Naive thymus-derived CD4-positive, alpha-beta T cell (primary cell): ENCODE measurements at places on chromosomes 7 and 10. TPM values are rescaled to one million over a fixed set of nuclear protein-coding genes. Genes with fewer than 3 reads are reported as not detected.
A peak's percentile ranks its signal among the peaks of the same experiment; 100 is the strongest.

DNA sequence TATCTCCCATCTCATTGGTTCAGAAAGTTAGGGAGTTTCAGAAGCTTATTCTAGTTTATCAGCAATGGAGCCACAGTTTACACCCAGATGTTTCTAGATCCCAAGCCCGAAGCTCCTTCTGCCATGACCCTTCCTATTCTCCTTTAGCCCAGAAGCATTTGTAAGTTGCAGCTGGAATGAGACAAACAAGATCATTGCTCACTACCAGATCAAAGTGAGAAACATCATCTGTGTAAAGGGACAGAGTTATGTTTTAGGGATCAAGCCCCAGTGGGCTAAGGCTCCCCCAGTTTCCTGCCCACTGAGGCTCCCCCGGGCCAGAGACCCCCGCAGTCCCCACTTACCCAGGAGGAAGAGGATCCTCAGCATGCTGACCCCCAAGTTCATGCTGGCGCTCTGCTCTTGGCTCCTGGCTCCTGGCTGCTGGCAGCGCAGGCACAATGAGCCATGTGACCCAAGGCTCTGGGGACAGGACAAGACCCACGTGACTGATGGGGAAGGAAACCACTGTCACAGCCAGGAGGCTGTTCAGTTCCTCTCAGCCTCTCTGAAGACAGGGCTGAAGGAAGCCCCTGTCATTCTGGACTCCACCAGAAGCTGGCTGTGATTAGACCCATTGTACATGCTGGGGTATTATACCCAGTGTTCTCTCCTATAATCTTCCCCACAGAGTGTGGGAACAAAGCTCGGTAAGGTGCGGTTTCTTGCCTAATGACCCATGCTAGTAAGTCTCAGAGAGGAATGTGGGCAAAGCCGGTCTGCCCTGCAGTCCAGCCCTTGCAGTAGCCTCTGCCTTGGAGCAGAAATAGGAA is at the start of gene TMEM273:
TSS of gene TMEM273 (minus strand) at position 442 of the 812 bp plus-strand sequence. CDS start at position 387, 55 bp downstream.
- DNase-seq, result no peak

The TEX47 gene
- total RNA-seq, result not detected

DNA sequence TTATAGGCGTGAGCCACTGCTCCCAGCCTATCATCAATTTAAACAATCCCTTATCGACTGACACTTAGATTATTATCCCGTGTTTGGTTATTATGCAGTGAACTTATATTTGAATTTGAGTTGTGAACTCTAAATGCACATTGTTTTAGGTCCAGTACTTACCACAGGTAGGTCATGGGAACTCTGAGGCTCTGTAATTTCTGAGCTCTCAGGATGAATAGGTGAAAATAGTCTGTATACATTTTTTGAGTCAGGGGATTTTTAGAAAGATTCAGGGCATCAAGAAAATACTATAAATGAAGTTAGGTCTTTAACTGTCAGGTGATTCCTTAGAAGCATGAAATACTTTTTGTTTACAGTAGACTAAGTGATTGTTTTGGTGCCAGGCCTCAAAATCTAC is 8.8 kb downstream of the CCDC136 start:
- no peak for DNase-seq

The TUBB8 gene
- 1.3 TPM for total RNA-seq

The KIAA1549 gene
- total RNA-seq, result 0.16 TPM

DNA sequence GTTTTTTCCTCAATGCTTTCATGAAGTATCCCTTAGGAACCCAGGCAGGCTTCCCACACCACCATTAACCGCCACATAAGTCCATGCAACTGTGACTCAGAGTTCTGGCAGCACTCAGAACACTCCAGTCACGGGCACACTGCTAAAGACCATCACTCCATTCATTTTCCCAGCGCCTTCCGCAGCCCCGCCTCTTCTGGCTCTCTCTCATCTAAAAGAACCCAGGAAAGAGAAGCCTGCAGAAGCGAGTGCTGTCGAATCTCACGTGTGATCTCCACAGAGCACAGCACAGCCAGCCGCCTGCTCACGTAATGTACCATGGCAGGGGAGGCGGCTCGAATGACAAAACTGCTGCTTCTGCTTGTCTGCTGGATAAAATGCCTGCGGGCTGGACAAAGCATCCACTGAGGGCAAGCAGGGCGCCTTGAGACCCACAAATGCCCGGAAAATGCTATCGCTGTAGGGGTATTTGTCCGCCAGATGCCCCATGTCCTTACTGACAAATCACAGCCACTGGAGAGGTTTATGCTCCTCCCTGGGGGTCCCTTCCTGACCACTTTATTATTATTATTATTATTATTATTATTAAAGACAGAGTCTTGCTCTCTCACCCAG is 1.8 kb downstream of the PSMG3 start:
- DNase-seq, result no peak

GRCh38 chr10:72083790-72084459 is 4.4 kb downstream of the SPOCK2 start:
- DNase-seq, result peak; percentile 58

DNA sequence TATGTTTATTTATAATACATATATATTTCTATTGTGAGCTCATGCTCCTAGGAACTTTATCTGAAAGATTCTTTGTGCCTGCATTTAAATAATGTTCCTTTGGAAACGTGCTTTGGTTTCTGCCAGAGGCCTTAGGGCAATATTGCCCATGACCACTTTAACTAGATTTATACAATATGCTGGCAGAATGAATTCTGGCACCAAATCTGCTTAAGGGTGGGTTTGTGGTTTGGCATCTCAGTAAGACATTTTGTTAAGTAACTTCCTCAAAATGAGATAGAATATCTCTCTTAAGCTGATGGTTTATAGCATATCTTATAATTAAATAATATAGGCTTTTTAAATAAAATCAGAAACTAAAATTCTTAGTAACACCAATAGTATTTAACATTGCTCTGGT is 252.9 kb downstream of the RNLS start:
- no peak for DNase-seq

The EBLN1 gene
- total RNA-seq, result not detected

The LRRC18 gene
- total RNA-seq, result not detected

DNA sequence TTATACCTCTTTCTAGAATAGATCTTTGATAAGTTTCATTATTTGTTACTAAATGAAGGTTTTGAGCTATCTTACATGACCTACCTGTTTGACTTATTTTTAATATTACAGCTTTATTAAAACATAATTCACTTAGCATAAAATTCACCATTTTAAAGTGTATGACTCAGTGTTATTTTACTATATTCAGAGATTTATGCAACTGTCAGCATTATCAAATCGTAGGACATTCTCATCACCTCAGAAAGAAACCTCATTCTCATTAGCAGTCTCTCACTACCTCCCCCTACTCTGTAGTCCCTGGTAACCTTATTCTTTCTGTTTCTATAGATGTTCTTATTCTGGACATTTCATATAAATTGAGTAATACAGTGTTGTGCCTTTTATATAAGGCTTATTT is 207.9 kb upstream of the FOXP2 start:
- DNase-seq, result no peak

The GRID1 gene
- not detected for total RNA-seq

The OIT3 gene
- total RNA-seq, result 0.49 TPM

The CYP2W1 gene
- total RNA-seq, result not detected

- DNase-seq, result no peak
Measured at GRCh38 chr10:121592155-121592890, 5.9 kb downstream of the FGFR2 start.

GRCh38 chr10:22477334-22478287 is 132.3 kb downstream of the SPAG6 start:
- DNase-seq, result no peak

The DGKB gene
- total RNA-seq, result not detected
